ENCODE measurements at places on chromosomes 12 and 14.

GRCh38 chr12:100557357-100557756, 16.1 kb upstream of the GAS2L3 start:
- no peak for DNase-seq

DNA sequence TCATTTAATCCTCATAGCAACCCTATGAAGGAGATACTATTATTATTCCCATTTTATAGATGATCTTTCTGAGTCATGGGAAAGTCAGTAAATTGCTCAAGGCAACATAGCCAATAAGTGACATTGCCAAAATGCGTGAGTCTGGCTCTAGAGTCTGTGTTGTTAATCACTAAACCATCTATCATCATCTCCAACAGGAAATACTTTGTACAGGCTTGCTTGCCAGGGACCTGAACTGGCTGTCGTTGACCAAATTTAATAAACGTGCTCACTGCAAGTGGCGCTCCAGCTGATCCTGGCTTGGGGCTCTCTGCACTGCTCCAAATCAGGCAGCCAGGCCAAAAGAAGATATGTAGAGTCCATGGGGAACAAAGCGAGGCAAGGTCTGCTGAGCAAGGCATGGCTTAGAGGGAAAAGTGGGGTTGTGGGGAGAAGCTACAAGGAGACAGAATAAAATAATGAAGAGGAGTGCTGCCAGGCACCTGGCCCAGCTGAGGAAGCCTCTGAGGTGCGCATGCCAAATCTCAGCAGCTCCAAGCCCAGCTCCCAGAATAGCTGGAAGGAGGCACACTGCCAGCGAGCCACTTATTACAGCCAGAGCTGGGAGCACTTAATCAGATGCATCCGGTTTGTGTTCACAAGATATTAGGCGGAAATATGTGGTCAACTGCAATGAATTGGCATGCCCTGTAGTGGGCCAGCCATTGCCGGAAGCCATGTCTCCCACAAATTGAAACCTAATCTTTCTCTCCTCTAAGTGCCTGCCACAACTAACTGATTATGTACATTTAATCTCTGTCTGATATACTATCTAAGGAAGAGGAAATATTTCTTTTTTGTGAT, 43.3 kb upstream of the PTPRO start:
- DNase-seq, result no peak

DNA sequence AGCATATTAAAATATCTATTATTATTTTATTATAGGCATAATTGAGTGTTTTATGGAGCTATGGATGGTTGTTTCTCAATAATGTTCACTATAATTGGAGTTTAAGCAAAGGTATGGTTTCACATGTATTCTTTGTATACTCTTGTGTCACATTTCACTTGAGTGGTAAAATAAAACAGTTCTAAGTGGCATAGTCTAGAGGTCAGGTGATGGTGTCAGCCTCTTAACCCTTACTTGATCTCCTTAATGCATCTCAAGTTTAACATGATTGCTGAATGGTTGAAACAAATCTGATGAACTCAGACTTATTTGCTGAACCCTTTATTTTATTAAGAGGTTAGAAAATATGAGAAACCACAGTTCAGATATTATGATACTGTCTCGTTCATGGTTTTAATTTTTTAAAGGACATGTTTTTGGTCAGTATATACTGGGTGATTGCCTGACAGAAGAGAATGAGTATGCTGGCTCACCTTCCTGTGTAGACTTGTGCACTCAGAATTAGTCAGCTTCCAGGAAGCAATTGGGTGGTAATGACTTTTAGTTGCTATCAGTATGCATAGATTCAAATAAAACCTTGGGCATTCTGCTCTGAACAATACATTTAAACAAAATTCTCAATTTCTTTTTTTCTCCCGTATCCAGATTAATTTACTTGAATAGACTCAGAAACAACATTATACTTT, 464.6 kb downstream of the PCNX1 start:
- no peak for DNase-seq

GRCh38 chr12:75979181-75979580, 52.4 kb downstream of the PHLDA1 start:
- DNase-seq, result no peak

- DNase-seq, result no peak
Measured at GRCh38 chr12:105358789-105359188, 28.3 kb downstream of the C12orf75 start.

DNA sequence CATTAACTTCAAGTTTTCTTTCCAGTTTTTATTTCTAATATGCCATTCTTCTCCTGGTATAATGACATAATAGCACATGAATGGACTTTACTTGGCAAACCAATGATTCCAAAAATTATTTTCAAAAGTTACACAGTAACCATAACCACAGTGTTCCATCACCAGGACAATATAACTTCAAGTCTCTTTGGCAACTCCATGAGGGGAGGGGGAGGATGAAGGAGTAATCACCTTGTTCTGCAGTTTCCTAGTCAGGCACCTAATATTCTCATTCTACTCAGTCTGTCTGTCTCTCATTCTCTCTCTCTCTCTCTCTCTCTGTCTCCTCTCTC, 66.6 kb downstream of the BTG1 start:
- no peak for DNase-seq

- no peak for DNase-seq
Measured at GRCh38 chr12:52518574-52519386, 1.4 kb downstream of the KRT5 start.
